ENCODE measurements at places on chromosomes 11 and 22.

- DNase-seq: no peak
Measured at GRCh38 chr11:96035031-96035739, 111.3 kb upstream of the MTMR2 start.

- DNase-seq: no peak
Measured at GRCh38 chr11:61554172-61554988, 26.5 kb downstream of the SYT7 start.

DNA sequence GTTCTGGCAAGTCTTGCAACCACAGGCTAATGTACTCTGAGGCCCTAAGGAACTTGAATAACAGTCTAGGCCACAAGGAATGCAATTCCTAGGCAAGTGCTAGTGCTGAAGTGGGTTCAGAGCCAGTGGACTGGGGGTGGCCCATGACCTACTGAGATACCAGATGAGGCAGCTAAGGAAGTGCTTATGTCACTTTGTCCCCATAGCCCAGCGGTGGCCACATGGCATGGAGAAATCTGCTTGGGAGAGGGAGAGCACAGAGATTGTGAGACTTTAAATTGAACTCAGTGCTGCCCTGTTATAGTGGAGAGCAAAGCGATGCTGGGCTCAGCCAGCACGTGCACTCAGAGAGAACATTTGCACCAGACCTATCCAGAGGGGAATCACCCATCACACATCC is 629.5 kb downstream of the JRKL start:
- no peak for DNase-seq

- DNase-seq: no peak
Measured at GRCh38 chr11:134838708-134839107, 426.7 kb upstream of the B3GAT1 start.

DNA sequence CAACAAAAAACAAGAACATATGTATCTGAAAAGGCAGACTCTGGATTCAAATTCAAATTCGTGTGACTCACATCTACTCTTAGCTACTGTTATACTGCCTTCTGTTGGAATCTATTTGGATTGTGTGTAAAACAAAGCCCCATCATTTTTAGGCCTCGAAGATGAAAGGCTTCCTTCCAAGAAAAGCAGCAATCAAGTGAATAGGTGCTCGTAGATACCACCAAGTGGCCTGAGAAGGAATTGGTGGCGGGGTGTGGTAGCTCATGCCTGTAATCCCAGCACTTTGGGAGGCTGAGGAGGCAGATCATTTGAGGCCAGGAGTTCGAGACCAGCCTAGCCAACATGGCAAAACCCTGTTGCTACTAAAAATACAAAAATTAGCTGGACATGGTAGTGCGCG is 4.2 kb downstream of the GRAMD1B start:
- no peak for DNase-seq

- DNase-seq: no peak
Measured at GRCh38 chr11:117084992-117085391, 13.2 kb downstream of the SIK3 start.

- no peak for DNase-seq
Measured at GRCh38 chr11:34356576-34356912, 1.3 kb downstream of the ABTB2 start.

GRCh38 chr11:117820071-117820470 is 4.5 kb downstream of the FXYD2 start:
- no peak for DNase-seq

GRCh38 chr22:43467216-43467940 is 55.6 kb downstream of the MPPED1 start:
- no peak for DNase-seq

GRCh38 chr11:92211576-92212167 is 12.9 kb upstream of the FAT3 start:
- DNase-seq: no peak

DNA sequence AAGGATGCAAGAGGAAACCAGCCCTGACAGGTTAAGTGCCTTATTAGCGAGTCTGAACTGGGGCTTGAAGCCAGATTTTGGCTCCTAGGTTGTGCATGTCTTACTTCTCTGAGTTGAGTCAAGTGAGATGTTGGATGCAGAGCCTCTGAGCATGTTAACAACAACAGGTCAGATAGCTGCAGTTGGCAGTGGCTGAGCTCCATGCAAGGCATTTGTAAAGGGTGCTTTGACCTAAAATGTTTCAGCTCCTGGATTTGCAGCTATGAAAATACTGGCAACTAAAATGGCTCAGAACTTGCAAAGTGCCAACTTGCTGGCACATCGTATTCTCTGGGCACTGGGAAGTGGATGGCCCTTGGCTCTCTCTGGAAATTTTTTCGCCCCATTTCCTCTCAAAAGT is 16.4 kb upstream of the CSRP3 start:
- no peak for DNase-seq

- DNase-seq: no peak
Measured at GRCh38 chr11:76732643-76733042, 50.5 kb upstream of the TSKU start.

- DNase-seq: no peak
Measured at GRCh38 chr11:61007383-61007955, 36.0 kb downstream of the CD6 start.

GRCh38 chr22:37417677-37418348 is 9.5 kb downstream of the ELFN2 start:
- DNase-seq: no peak

- DNase-seq: no peak
Measured at GRCh38 chr11:2792381-2793250, 92.8 kb upstream of the KCNQ1OT1 start.

DNA sequence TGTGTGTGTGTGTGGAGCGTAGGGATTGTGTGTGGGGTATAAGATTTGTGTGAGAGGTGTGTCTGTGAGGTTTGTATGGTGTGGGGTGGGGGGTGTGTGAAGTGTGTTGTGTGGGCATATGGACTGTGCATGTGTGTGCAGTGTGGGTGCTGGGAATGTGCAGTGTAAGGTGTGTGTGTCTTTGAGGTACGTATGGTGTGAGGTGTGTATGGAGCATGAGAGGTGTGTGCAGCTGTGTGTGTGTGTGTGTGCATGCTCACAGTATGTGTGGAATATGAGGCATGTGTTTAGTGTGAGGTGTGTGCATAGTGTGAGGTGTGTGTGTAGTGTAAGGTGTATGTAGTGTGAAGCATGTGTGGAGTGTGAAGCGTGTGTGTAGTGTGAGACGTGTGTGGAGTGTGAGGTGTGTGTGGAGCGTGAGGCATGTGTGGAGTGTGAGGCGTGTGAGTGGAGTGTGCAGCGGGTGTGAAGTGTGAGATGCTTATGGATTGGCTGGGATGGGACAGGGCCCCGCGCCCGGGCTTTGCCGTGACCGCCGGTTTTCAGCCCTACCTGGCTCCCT is 1.7 kb upstream of the TMPRSS6 start:
- no peak for DNase-seq

- no peak for DNase-seq
Measured at GRCh38 chr11:76033699-76034098, 172.6 kb downstream of the WNT11 start.

GRCh38 chr11:25597696-25598095 is 734.2 kb upstream of the ANO3 start:
- no peak for DNase-seq

- DNase-seq: no peak
Measured at GRCh38 chr11:62182147-62182891, 7.7 kb upstream of the SCGB1D1 start.

GRCh38 chr22:44682556-44683168 is 19.3 kb upstream of the PRR5 start:
- peak; percentile 57 for DNase-seq

DNA sequence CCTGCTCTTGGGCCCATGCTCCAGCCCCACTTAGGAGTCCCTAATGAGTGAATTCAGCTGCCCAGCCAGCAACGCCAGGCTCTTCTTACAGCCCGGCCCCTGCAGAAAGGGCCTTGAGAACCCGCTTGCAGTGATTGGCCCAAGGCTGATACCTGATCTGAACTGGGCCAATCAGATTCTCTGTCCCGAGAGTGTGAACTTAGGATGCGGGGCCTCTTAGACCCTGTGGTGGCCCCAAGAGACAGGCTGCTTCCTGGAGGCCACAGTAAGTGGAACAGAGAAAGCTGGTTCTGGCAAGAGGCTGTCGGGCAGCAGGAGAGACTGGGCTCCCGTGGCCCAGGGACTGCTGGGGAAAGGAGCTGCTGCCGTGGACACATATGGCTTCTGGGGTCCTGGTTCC is 11.5 kb downstream of the VSTM5 start:
- no peak for DNase-seq

- DNase-seq: peak; percentile 34
Measured at GRCh38 chr11:64918017-64918416, 1.0 kb upstream of the ATG2A start.

DNA sequence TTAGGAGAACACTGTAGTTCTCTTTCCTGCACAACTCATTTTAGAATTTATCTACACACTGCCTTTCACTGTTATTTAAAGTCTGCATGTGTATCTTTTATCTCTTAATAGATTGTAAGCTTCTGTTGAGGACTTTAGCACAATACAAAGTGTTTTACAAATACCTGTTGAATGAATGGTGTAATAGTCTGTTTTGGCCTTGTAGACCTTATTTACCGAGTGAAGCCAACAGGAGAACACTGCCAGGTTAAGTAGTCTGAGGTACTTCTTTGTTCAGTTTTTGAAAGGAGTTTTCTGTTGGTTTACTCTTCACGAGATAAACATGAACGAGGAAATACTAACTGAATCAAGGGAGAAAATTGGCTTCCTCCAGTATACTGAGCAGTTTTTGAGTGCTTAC is 31.0 kb downstream of the SIK2 start:
- DNase-seq: no peak

- DNase-seq: no peak
Measured at GRCh38 chr11:2214527-2215229, 43.1 kb upstream of the TH start.

DNA sequence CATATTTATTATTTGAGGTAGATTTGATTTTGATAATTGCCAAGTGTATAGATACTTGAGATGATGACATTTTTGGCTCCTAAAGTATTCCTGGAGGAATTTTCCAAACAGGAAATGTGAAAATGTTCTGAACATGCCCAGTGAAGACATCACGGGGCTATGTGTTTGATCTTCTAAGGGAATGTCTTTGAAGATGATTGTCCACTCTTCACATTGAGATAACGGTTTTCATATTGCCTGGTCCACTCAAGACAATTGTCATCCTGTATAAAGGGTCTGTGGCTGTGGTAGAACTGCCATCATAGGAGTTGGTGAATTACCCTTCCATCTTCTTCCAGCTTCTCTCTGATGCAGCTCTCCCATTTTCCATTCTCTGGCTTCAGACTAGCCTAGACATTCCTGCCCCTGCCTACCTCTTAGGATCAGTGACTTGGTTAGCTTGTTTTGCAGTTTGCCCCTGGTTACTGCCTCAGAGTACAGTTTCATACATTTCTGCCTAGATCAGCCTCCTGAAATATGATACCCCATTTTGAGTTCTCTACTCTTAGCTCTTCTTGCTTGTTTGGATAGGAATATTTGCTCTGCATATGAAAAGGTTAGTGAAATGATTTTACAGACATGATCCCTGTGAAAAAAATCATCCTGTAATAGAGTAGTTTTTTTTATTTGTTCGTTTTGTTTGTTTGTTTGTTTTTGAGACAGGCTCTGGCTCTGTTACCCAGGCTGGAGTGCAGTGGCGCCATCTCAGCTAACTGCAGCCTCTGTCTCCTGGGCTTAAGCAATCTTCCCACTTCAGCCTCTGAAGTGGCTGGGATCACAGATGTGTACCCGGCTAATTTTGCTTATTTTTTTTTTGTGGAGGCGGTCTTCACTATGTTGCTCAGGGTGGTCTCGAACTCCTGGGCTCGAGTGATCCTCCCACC is 111.4 kb upstream of the SORL1-AS1 start:
- no peak for DNase-seq

- DNase-seq: no peak
Measured at GRCh38 chr22:43066844-43067385, 22.3 kb downstream of the TTLL1 start.

DNA sequence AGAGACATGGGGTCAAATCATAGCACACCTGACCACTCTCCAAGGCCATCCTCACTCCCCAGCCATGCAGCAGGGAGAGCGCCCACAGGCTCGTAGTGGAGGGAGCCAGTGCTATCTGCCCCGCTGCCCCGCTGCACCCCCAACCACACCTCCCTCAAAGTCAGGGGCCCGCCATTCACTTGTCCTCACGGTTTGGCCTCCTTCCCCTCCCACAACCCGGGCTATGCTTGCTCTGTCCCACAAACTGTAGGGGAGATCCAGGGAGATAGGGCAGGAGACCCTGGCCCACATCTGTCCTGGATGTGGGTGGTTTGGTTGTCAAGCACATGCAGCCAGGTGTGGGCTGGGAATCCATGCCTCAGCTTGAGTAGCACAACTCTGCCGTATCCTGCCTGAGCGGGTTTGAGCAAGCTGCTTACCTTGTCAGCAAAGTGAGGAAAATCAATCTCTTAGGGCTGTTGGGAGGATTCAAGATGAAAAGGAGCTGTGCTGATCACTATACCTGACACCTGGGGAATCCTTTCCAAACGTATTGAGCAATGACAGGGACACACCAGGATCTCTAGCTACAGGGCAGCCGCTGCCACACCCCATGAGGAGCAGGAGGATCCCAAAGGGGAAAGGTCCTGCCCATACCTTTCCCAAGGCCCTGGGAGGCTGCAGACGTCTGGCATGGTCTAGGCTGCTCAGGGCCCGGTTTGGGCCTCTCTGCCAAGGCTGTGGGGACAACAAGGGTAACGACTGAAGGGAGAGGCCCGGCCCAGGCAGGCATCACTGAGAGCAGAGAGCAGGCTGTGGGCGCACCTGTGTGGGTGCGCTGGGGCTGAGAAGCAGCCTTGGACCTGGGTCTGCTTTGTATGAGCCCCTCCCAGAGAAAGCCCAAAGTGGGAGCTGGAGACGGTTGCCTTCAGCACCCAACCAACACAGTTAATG is 23.3 kb downstream of the KCNJ5 start:
- no peak for DNase-seq

GRCh38 chr11:69275178-69275577 is 18.8 kb upstream of the MYEOV start:
- DNase-seq: no peak

DNA sequence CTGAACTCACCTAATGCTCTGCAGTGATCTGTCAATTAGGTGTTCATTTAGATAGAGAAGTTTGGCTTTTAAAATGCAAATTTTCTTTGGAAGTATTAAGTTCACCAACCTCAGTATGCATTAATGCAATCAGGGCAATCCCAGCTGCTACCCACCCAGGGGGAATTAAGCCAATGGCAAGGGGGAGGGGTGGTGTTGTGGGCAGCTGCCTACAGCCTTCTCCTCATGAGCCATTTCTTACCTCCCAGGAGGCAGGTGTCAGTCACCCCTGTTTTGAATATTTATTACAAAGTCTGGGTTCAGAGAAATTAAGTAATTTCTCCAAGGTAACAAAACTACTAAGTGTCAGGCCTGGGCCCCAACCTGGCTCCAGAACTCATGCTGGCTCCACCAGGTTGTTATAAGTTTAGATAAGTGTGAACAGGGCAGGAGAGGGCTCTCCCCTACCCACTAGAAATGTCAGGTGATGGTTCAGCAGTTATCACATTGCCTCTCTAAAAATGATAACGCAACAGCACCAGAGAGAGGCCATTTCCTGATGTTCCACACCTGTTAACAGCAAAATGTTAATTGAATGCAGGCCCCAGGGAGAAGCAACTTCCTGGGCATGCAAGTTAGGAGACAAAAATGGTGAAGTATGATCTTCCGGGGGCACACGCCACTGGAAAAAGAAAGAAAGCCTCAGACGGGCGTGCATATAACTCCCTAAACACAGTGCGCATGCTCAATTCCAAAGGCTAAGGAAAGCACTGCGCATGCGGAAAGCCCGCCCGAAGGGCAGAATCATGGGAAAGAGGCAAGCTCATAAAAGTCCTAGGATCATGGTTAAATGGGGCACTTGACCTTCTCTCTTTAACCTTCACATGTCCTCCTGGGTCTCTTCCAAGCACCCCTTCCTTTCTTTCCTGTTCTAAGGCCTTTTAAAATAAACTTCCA is 35.4 kb upstream of the GNAZ start:
- DNase-seq: no peak
